GM12891 (cell line): ENCODE measurements at places on chromosomes 1 and 21.
A peak's percentile ranks its signal among the peaks of the same experiment; 100 is the strongest.

DNA sequence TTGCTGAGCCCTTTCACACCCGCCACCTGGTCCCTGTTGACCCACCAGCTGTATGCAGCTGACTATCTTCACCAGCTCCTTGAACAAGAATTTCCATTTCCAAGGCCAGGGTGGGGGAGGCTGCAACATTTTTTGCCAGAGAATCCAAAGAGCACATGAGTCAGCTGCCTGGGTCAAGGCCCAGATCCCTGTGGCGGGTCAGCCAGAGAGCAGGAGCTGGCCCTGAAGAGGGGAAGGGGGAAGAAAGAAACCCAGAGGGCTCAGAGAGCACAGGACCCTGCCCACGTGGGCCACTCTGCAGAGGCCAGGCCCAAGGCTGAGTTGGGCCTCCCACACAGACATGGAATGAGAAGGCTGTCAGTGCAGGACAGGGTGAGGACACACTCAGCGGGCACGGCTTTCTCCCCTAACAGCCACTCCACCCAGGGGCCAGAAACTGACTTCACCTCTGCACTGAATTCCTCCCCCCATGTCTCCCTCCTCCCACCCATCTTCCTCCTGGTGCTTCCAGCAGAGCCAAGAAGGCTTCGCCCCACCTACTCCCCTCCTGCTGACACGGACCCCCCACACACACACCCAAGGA is 28.9 kb downstream of the S100A6 start:
- DNase-seq: no peak

DNA sequence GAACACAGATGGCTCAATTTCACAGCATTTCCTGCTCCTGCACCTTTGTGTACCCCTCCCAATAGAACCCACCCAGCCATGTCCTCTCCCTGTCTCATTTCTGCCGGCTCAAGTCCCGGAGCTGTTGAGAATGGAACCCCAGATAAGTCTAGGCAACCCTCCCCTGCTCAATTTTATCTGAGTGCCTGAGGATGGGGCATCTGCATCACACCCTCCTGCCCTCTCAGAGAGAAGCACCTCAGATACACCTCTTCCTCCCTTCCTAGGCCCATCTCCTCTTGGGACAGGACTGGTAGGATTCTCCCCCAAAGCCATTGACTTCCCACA is 1.1 kb downstream of the KIF21B start:
- no peak for DNase-seq

DNA sequence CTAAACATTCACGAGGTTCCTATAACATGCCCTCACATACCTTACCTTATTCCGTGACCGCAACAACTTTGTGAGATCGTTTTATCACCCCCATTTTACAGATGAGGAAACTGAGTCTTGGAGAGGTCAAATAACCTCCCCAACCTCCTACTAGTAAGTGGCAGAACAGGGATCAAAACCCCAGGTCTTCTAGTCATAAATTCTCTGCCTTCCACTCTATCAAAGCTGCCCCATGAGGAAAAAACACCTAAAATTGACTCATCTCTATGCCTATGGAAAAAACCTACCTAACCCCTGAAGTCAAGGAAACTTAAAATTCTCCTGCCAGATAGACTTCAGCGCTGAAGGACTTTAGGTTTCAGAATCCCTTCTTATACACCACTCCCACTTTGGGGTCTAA is 69.5 kb upstream of the ERRFI1 start:
- no peak for DNase-seq

- DNase-seq: no peak
Observed at GRCh38 chr1:68958958-68959357, 462.1 kb upstream of the DEPDC1 start.

DNA sequence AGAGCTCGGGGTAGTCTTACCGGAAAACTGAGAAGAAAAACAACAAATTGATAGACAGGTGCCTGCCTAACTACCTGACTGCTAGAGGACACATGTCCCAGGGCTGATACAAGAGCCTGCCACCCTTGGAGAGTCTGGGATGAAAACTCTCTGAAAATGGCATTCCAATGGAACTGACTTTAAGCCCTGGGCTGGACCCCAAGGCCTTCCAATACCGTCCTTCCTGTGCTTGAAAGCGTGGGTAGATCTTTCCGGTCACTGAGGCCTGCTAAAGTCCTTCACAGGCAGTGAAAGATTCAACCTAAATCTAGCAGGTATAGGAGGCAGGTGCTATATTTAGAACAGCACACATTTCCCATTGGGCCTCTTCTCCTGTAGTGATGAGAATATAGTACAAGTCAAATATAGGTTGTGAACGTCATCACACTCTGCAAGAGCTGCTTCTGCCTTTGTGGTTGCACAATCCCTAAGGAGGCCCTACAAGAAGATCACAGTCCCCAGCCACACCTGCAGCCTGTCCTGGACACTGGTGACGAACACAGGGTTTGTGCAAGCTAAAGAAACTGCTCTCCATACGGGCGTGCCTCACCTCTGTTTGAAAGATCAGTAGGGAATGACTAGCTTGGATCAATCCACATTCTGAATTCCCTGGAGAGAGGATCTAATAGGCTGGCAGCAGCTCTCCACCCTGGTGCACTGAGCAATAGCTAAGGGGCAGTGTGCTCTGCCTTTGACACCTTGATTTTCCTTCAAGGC is 876 bp upstream of the CHML start:
- no peak for DNase-seq

- DNase-seq: no peak
Observed at GRCh38 chr1:1011396-1011949, 1.8 kb upstream of the ISG15 start.

- no peak for DNase-seq
Observed at GRCh38 chr1:236890152-236891056, 95.3 kb downstream of the MTR start.

DNA sequence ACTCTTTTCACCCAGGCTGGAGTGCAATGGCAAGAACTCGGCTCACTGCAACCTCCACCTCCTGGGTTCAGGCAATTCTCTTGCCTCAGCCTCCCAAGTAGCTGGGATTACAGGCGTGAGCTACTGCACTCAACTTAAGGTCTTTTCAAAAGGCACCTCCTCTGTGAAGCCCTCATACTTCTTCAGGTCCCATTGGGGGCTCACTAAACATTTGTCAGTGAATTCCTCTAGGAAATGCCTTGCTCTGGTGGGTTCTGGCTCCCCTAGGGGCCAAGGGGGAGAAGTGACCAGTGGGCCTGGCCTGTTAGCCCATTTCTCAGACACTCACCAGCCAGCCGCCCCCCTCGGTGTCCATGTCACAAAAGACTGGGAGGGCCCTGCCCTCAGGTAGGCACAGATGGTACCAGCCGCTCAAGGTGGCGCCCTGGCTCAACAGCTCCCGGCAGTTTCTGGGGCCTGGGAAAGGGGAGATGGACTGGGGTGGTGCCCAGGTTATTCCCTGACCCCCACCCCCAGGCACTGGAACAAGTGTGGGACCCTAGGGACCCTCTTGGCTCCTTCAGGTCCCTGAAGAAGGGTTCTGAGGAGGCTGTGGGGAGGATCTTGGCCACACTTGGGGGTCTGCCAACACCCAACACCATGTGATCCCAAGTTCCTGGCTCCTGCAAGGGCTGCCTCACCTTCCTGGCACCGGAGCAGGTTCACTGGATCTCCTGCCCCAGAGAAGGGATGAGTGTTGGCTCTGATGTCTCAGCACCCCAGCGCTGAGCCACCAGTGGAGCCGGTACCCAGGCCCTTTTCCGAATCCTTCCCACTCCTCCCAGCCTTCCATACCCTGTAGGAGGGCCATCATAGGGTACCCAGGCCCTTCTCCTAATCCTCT is 1.6 kb downstream of the FCN3 start:
- no peak for DNase-seq

DNA sequence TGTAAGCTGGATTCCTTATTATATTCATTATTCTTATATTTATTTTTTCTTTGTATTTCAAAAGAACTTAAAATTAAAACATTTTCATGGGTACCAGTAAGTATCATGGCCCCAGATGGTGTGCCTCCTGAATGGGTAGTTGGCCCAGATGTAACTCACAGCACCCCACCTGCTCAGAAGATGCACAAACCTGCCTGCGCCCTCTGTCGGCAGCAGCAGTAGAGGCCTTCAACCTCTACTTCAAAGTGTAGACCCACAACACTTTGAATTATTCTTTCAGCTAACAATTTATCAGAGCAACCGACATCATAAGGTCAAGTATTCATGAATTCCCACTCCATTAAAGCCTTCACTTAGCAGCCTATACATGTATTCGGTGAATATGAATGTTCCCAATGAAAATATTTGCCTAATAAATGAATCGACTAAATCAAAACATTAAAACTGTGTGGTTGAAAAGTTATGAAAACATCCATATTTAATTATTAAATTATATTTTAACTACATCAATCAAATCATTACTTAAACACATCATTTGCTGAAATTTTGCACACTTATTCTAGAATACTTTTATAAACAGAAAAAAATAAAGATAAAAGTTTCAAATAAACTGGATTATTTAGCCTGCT is 25.4 kb downstream of the PIGM start:
- DNase-seq: peak; percentile 54

- DNase-seq: no peak
Observed at GRCh38 chr1:108503062-108503733, 53.1 kb downstream of the NBPF6 start.

DNA sequence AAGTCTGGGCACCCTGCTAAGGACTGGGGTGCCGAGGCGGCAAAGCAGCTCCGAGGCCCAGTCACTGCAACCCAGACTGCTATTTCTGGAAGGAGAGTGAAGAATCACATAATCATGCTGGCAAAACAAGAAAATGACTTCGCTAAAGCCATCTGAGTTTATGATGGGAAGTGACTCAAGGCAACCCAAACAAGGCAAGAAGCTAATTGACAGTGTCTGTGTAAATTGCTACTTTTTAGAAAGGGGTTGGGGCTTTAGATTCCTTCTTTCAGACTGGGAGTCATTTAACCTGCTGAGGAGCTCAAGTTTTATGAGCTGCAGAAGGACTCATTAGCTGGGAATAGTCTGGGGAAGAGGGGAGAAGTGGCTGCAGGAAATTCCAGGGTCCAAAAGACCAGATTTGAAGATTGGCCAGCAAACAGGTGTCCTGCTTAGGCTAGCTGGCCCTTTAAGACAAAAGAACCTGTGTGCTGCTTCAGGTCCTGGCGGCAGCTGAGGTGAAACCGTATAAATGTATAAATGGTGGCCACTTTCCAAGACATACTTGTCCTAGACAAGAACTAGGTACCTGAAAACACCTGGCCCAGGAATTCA is 28.1 kb downstream of the TSHB start:
- no peak for DNase-seq

GRCh38 chr1:1022302-1023009 is 2.5 kb downstream of the AGRN start:
- DNase-seq: no peak

DNA sequence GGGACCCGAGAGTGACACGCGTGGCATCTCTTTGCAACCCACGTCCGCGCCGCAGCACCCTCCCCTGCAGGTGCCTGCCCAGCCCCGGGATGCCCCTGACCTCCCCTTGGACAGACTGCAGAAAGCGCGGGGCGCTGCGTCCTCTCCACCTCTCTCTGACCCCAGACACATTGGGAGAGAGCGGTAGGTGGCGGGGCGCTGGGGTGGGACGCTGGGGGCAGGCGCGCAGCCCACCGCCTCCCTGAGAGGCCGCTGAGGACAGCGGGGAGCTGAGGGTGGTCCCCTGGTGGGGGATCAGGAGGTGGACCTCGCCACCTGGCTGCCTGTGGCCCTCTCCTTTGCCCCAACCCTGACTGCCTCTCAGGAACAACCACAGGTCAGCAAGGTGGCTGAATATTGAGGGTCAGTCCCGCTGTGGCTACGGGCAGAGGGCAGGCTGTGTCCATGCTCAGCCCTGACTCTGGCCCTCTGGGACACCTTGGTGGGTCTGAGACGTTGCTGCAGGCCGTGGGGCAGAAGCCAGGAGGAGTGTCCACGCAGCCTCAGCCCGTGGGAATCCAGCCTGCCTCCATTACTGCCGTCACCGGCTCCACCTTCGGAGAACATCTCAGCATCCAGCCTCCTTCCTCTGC is 761 bp upstream of the UBE2J2 start:
- no peak for DNase-seq

DNA sequence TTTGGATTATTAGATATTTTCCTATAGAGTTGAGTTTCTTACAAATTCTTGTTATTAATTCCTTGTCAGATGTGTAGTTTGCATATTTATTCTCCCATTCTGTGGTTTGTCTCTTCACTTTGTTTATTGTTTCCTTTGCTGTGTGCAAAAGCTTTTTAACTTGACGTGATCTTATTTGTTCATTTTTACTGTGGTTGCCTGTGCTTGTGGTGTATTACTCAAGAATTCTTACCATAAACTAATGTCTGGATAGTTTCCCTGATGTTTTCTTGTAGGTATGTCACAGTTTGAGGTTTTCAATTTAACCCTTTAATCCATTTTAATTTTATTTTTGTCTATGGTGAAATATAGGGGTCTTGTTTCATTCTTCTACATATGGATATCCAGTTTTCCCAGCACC is 72.1 kb upstream of the LHX8 start:
- no peak for DNase-seq

GRCh38 chr1:10613861-10614260 is 139.1 kb downstream of the PEX14 start:
- DNase-seq: no peak

- DNase-seq: no peak
Observed at GRCh38 chr1:92662048-92662447, 122.9 kb downstream of the EVI5 start.

- no peak for DNase-seq
Observed at GRCh38 chr1:27624467-27625178, 10.4 kb downstream of the FGR start.

- DNase-seq: no peak
Observed at GRCh38 chr1:75522389-75522788, 88.5 kb downstream of the SLC44A5 start.

DNA sequence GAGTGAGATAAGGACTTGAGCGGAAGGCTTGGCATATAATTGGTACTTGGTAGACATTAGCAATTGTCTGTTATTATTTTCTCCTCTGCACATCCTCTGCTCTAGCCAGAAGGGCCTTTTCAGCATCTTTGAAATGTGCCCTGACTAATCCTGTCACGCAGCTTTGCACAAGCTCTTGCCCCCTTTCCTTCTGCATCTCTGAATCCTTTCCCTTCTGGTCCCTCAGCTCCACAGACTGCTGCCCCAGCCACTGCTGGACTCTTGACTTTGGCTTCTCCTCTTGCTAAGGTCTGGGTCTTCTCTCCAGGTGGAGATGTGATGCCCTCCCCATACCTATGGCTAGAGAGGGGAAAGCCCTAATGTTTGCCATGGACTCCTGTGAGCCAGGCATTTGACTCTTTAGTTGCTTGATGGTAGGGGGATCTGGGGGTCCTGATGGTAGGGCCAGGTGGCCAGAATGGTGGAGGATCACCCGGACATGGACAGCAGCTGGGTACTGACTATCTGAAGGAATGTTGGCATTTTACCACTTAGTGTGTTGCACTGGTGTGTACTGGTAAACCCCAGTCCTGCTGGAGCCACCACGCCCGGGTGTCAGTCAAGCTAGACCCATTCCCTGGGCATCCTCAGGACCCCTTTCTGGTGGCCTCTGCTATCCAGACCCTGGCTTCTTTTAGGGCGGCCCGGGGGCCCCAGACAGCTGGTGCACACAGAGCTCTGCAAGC is 4.4 kb downstream of the HPCA start:
- DNase-seq: no peak

GRCh38 chr1:175978926-175979325 is 228.2 kb downstream of the COP1 start:
- no peak for DNase-seq
